Activated CD4-positive, alpha-beta T cell treated with anti-CD3 and anti-CD28 coated beads for 24 hours (primary cell): ENCODE measurements at places on chromosomes 6 and 20.

DNA sequence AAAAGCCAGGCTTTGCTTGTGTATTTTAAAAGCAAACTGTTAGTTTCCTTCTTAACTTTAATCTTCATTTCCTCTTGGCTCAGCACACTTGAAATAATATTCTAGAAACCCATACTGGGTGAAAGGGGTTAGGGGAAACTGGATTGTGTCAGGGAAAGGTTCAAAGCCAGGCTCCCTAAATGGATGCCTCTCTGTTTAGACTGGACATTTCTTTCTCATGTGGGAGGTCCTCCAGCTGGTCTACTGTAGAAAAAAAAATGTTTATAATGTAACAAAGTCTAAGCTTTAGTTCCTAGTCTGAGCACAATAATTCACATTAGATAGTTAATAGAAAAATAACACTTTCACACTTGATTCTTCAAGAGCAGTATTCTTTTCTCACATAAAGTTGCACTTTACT lies 89.0 kb upstream of the AKIRIN2 start:
- DNase-seq: no peak

GRCh38 chr6:145783796-145784195 lies 30.8 kb downstream of the FBXO30 start:
- DNase-seq: no peak

GRCh38 chr6:149249370-149250357 lies 67.8 kb upstream of the TAB2 start:
- no peak for DNase-seq

GRCh38 chr6:168192195-168192900 lies 113.3 kb upstream of the FRMD1 start:
- DNase-seq: no peak

GRCh38 chr6:90098001-90098531 lies 198.6 kb downstream of the BACH2 start:
- no peak for DNase-seq

GRCh38 chr6:25697537-25698340 lies 45.7 kb downstream of the SCGN start:
- DNase-seq: no peak

DNA sequence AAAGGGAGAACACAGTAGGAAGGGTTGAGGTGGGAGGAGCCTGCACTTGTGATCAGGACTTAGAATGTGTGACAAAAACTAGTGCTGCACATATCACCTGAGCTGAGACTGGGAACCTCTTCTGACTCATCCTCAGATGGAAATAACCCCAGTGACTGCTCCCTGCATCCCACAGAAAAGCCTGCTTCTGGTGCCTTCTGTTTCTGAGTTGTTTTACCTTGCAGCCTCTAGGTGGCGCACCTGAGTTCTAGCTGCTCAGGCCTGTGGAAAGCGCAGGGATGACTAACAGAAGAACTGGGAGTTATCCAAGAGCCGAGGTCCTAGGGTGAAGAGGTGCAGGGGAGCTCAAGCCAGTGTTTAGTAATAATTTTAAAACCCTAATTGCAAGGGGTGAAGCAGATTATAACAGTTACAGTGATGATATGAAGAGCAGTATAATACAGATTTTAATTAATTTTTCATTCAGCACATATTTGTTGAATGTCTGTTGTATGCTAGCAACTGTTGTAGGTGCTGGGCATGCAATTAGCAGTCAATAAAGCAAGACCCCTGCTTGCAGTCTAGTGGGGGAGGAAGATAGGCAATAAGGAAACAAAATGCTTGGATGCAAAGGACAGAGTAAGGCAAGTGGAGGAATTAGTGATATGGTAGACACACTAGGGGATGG lies 302.5 kb downstream of the DHX35 start:
- DNase-seq: peak; percentile 4

DNA sequence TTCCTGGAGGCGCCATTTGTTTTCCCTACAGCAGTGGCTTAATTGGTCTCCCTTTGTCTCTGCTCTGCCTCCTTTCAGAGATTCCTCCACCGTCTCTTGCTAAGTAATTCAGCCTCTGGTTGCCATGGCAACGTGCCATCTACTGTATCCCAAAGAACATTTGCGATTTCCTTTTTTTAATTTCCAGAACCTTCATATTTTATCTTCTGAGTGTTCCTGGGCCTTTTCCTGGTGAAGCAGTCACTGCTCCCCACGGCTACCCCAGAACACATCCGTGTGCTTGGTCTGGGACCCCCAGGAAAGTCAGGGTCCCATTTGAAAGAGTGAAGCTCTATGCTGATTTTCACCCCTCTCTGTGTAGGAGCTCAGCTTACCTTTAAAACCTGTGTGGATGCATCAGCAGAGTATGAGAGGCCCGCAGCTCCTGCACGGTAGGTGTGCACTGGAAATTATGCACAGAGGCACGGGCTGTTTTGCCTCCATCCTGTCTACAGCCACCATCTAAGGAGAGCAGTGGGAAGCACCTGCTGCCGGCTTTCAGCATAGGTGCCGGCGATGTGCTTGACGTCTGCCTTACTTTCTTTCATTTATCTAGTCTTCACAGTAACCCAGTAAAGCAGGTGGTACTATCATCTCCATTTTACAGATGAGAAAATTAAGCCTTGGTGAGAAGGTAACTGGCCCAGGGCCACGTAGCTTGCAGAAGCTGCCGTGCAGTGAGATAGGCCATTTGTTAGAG lies 122.8 kb downstream of the SYCP2 start:
- no peak for DNase-seq

GRCh38 chr6:11006061-11006460 lies 38.0 kb downstream of the ELOVL2 start:
- no peak for DNase-seq

- no peak for DNase-seq
Measured at GRCh38 chr6:15505463-15505918, 157.3 kb downstream of the DTNBP1 start.

DNA sequence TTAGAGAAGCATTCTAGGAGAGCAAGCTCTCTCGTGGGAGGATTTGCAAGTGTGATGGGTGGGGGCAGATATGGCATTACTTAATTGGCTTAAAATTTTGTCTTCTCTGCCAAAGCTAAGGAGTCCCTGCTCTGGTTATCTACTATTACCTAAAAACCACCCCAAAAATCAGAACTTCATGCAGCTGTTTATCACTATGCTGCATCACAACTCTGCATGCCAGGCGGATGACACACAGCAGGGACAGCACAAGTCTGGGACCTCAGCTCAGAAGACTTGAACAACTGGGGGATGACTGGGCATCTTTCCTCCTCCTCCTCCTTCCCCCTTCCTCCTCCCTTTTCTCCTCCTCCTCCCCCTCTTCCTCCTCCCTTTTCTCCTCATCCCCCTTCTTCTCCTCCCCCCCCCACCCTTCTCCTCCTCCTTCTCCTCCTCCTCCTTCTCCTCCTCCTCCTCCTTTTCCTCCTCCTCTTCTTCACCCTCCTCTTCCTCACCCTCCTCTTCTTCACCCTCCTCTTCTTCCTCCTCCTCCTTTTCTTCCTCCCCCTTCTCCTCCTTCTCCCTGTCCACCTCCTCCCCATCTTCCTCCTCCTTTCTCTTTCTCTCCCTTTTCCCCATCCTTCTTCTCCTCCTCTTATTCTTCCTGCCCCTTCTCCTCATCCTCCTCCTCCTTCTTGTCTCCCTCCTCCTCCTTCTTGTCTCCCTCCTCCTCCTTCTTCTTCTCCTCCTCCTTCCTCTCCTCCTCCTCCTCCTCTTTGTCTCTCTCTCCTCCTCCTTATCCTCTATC lies 218.6 kb upstream of the PMEPA1 start:
- DNase-seq: no peak

- no peak for DNase-seq
Measured at GRCh38 chr6:34237316-34237721, 646 bp downstream of the HMGA1 start.

GRCh38 chr6:72863131-72863530 lies 241.3 kb downstream of the KCNQ5 start:
- no peak for DNase-seq

GRCh38 chr6:25202504-25202903 lies 76.7 kb upstream of the CARMIL1 start:
- DNase-seq: no peak

DNA sequence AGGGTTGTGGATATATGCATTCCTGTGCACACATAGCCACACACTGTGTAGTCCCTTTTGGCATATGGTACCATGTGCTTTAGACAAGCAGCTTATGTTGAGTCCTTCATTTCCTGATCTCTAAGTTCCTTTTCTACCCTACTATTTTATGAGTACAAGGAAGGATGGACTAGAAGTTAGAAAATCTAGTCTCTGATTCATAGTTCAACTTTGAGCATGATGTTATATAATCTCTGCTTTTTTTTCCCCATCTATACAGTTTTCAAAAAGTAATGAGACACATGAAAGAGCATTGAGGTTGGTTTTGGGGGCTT lies 123.6 kb downstream of the PLEKHG1 start:
- DNase-seq: no peak

DNA sequence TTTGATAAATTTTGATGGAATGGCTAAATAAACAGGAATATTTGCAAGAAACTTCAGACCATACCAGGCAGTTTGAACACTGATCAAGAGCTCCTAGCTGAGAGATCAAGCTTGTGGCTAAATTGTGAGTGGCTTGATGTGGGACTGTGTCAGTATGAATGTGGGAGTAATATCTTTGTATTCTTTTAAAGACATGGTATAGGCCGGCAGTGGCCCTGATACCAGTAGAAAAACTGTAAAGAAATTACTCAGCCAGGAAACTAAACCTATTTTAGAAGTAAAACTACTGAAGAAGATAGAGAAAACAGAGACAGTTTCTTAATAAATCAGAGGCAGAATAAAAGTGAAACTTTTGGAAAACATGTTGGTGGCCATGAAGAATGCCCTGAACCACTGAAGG lies 608.4 kb upstream of the SYNCRIP start:
- no peak for DNase-seq

GRCh38 chr6:114740547-114740946 lies 397.7 kb upstream of the HS3ST5 start:
- DNase-seq: no peak

DNA sequence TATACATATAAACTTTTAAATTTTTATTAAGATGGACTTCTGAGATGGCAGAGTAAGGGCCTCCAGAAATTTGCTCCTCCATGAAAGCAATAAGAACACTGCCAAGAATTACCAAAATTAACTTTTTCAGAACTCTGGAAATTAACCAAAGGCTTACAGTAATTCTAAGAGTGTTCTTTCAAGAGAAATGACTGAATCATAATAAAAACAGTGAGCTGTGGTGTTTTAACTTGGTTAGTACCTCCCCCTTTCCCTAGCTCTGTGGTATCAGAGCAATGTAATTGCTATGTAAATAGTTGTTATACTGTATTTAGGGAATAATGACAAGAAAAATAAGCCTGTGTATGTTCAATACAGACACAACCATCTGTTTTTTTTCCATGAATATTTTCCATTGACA lies 19.0 kb downstream of the HECA start:
- DNase-seq: no peak

- no peak for DNase-seq
Measured at GRCh38 chr20:45782890-45783289, 8.8 kb downstream of the WFDC3 start.

GRCh38 chr6:110329714-110330436 lies 28.3 kb downstream of the METTL24 start:
- no peak for DNase-seq

DNA sequence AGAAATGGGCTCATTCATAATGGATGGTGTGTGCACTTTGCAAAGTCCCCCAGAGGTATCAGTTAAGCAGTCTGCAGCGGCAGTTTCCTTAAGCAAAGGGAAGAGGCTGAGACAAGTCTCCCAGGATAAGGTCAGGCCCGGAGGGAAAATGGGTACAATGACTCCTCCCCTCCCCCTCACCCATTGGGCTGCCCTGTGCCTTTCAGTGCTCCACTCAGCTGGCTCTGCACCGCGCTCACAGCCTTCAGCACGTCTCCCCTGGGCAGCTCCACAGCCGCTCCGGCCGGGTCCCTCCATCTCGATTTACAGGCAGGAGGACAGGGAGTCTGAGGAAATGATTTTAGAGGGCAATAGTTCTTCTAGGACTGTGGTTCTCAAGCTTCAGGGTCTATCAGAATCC lies 264.8 kb downstream of the LRFN2 start:
- DNase-seq: no peak

- DNase-seq: no peak
Measured at GRCh38 chr6:165678429-165678828, 15.4 kb upstream of the PDE10A start.

DNA sequence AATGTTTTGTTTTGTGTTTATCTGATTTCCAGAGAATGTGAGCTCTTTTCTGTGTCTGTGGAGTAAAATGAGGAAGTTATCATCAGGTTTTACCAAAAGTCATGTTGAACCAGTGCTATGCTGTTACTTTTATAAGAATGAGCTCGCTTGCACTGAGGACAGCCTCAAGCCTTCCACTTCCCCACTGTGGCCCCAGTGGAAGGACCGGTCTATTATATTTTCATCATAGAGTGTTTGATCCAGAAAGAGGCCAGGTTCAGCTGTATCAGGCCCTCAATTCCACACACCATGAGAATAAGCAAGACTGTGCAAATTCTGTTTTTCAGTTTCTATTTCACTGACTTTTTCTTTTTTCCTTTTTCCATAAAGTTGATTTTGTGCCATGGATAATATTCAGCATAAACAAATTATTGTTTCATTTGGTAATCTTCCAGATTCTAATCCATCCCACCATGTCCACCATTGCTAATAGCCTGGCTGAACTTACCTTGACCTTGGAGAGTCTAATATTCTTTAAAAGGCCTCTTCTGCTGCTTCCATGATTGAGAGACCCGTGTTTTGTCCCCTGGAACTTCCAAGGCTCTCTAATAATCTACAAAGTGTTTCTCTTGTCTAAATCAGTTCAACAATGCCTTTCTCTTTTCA lies 286.2 kb downstream of the THBS2 start:
- no peak for DNase-seq

GRCh38 chr6:107655245-107655644 lies 165.3 kb downstream of the SOBP start:
- DNase-seq: no peak

- DNase-seq: no peak
Measured at GRCh38 chr6:138044458-138044857, 62.8 kb downstream of the PERP start.

DNA sequence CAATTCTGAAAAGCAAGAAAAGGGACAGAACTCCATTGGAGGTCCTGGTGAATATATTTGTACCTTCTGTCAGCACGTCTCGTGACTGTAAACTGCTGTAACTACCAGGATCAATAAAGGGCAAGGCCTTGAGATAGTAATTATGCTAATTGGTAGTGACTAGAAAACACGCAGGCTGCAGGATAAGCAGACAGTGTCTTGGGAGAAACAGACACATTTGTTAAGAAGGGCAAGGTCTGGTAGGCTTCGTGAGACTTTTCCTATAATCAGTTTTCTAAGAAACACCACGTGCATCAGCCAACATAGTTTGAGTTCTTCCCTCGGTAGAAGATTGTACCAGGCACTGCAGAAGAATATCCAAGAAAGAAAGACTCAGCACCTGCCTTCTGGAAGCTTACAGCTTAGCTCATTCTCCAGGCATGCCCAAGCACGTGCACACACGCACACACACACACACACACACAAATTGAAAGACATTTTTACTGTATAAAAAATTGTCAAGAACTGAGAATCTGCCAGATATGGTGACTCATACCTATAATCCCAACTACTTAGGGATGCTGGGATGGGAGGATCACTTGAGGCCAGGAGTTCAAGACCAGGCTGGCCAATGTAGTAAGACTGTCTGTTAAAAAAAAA lies 167.0 kb upstream of the SASH1 start:
- no peak for DNase-seq

- DNase-seq: no peak
Measured at GRCh38 chr6:157620944-157621343, 202.1 kb upstream of the SNX9 start.

GRCh38 chr20:59006864-59007664 lies at the start of gene CTSZ:
Gene CTSZ (minus strand): TSS chr20:59007254. CDS start chr20:59007128, 126 bp downstream.
- no peak for DNase-seq
